SW480 (cell line): ENCODE measurements at places on chromosomes 5 and 9.

- DNase-seq, result peak; percentile 16
Measured at GRCh38 chr5:115541611-115542010, 3.0 kb downstream of the FEM1C start.

GRCh38 chr9:95048225-95049087 lies 269.1 kb downstream of the FANCC start:
- peak; percentile 87 for DNase-seq

DNA sequence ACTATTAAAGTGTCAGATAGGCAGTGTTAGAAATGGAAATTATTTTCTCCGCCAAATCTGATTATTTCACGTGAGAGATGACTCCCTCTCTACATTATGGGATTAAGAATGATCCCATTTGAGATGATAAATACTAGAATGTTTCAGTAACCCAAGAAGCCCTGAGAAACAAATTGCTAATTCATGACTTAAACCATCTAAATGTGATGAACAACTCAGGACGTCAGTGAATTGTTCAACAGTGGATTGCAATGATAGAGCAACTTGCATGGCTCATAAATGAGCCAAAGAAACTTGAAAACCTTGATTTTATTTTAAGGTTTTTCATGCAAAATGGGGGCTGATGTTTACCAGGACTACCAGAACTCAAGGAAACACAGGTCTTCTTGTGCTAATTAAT lies 350.5 kb upstream of the WWC1 start:
- DNase-seq, result no peak

DNA sequence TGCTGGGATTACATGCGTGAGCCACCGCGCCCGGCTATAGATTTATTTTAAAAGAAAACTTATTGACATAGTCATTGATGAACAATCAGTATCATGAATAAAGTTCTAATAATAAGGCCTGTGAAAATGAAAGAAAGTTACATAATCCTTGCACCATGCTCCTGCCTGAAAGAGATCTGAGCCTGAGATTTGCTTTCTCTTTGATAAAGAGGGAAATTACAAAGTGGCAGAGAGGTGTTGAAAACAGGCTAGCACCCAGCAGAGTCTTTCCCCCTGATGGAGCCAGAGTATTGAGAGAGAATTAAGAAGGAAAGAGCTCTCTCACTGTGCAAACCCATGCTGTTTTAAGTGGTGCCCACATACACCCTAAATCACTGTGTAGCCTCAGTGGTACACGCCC lies 37.2 kb downstream of the SLC6A7 start:
- no peak for DNase-seq

DNA sequence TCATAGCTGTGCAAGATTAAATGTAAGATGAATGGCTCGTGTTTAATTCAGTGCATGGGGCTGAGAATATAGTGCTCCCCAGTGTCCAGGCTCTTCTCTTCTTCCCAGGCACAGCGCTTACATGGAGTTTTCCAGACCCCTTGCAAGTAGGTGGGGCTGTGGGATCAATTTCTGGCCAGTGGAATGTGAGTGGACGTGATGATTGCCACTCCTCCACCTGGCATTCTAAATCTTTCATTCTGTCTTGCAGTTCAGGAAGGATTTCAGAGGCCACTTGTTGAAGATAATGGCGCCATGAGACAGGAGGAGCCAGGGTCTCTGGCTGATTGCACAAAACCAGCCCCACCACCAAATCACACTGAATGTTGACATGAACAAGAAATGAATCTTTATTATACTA lies 7.2 kb upstream of the PIP5K1B start:
- no peak for DNase-seq

DNA sequence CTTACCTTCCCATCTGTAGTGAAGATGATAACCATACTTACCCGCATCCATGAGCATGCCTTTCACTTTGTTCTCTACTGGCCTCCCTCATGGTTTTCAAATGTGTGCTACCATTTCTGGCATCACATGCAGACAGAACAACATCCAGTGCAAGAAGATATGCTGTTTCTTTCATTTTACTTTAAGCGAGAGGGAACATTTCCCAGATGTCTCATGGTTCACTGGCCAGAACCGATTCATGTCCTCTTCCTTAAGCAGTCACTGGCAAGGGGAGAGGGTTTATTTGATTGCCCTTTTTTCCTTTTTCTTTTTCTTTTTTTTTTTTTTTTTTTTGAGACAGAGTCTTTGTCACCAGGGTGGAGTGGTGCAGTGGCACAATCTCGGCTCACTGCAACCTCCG lies 37.7 kb downstream of the ARRDC3 start:
- DNase-seq, result no peak

DNA sequence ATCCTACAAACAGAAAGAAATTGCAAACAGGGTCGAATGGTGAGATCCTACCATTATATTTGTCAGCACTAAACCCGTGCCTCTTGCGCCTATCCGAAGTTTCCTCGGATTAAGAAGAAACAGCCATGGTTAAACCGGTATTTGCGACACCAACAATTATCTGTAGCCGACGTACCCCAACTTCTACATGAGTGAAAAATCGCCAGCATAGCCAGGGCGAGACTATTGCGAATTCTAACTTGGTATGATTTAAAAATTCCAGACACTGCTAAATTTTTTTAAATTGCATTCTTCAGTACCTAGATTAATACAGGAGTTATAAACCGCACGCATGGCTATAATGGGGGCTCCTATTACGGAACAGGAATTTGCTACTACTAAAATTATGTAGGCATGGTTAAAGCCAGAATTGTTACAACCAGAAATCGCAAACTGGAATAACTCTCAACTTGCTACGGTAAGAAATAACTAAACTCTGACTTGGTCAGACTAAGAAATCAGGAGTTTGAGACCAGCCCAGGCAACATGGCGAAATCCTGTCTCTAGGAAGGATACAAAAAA lies 25.3 kb upstream of the ANXA2R start:
- peak; percentile 27 for DNase-seq

GRCh38 chr5:121987052-121987684 lies 25.4 kb downstream of the SRFBP1 start:
- DNase-seq, result no peak

DNA sequence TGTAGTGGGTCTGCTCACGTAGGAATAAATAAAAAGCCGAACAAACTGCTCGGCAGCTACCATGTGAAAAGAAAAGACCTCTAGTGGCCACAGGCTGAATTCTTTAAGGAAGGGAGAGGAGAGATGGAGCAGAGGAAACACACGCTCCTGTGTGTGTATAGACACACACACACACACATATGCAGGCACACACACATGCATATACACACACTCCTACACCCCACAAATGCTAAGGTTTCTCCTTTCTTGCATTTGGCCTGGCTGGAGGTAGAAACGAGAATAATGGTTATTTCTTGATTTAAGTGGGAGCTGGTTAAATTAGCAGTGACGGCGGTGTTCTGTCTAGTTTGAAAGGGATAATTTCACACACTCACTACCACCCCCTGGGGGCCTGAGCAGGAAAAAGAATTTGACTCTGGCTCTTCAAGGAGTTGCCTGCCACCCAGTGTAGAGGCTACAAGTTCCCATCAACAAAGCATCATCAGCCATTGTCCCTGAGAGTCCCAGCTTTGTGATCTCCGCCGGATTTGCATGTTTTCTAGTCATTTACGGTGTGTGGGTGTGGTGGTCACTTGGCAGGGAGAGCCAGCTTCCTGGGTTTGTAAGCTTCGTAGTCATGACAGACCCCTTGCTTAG lies at the start of gene INSYN2B:
Gene INSYN2B, minus strand, starts transcription at position 78 of the 636 bp plus-strand sequence. CDS start 96,597 bp downstream, outside the sequence.
- peak; percentile 82 for DNase-seq

- DNase-seq, result peak; percentile 54
Measured at GRCh38 chr5:158174918-158175851, 316.2 kb upstream of the CLINT1 start.

DNA sequence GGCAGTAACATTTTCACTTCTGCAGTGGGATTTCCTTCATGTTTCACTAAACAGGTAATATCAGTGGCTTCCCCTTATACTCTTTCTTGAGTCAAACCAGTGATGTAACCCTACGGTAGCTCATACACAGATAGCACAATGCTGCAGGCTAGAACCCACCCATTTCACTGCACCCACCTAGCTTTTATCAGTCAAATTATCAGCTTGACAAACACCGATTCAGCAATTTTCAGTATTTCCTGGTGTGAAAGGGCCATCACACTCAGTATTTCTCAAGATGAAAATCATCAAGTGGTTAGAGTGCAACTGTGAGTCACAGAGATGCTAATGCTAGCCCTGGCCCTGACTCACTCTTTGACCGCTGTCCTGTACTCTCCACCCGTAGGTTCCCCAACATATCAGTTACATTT lies 242.3 kb upstream of the PTGER4 start:
- DNase-seq, result peak; percentile 7

DNA sequence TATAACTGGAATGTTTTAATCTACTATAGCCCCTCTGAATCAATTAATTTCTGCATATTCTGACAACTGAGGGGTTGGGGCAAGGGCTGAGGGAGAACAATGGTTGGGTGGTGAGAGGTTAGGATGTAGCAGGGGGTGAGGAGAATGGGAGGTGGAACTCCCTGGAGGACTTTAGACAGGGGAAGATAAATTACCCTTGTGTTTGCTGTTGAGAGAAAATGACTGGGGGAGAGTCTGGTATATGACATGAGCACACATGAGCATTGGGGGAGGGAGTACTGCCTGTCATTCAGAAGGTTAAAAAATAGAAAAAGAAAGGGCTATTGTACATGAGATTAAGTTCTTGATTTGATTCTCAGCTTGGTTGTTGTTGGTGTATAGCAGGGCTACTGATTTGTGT lies 37.2 kb upstream of the PAPPA start:
- DNase-seq, result no peak

DNA sequence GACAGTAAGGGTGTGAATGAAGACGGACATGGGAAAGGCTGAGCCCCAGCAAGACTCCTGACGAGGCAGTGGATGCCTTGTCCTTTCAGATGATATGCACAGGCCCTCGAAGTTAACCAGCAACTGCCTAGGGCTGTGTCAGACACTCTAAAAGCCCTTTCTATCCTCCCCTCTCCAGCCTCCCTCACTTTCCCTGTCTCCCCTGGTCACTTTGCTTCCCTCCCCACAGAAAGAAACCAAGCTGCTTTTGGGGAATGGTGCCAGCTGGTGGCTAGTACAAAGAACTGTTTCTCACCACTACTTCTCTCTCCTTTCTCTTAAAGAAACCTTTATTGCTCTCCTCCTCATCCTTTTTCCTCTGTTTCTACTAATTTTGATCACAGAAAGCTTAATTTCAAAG lies 21.4 kb downstream of the LHFPL2 start:
- no peak for DNase-seq

- DNase-seq, result peak; percentile 45
Measured at GRCh38 chr5:78647351-78647818, 1.2 kb downstream of the LHFPL2 start.

DNA sequence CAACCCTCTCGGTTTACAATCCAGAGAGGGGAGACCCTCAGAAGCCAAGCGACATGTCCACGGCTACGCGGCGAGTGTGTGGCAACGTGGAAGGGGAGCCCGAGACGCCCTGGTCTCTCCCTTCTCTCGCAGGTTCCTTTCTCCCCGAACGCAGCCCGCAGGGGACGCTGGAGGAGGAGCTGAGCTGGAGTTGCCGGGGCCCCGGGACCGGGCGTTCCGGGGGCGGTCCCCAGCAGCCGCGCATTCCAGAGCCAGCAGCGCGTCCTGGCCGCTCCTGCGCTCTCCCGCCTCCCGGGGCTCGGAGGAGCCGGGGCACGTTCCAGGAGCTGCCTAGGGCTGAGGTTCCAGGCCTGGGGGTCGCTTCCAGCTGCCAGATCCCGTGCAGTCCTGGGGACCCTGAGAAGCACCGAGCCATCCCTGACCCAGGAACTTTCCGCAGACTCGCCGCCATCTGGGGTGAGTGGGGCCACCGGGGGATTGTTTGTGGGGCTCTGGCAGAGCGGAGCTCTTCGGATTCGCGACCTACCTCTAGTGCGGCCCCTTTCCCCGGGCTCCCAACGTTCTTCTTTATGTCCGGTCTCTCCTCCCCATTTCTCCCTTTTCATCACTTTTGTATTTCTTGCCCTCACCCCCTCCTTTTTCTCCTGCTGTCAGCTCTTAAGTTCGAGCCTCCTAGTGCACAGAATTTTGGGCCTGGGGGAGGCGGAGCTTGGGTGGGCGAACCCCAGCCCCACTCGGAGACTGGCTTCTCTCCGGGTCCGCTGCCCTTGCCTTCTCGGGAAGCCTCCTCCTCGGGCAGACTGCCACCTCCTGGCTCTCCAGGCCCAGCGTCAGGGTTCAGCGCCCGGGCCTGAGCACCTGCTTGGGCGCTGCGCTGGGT lies at the start of gene SMIM3:
Gene SMIM3, plus strand, starts transcription at position 241 of the 880 bp plus-strand sequence. CDS start 16,684 bp downstream, outside the sequence.
- DNase-seq, result peak; percentile 76

DNA sequence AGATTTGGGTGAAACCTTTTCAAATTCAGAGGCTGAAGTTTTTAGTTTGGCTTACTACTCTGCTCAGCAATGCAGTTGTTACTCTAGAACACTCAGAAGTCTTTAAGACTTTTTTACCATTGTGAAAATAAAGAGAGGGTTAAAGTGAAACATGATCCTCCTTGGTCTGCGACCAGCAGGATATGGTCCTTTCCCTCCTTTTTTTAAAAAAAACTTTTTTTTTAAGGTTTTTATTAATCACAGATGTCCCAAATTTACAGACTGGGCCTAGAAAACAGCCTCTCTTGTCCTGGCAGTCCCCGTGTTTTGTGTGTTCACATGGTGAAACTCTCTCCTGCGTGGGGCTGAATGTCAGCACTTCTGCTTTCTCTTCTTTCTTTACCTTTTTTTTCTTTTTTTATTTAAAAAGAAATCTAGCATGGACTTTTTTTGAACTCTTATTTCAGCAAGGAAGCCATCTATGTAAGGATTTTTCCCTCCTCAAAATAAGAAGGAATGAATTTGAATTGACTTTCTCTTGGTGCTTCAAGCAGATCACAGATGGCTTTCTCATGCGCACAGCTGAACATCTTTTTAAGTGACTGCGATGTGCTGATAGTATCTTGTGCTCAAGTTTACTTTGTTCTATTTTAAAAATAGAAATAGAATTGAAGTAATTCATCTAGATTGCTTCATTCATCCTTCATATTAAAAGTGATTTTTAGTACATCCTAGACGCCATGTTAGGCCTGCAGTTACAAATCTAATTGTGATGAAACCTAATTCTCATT lies 128.7 kb upstream of the OTULINL start:
- no peak for DNase-seq

GRCh38 chr9:27426511-27427271 lies 97.4 kb upstream of the IFNK start:
- no peak for DNase-seq

DNA sequence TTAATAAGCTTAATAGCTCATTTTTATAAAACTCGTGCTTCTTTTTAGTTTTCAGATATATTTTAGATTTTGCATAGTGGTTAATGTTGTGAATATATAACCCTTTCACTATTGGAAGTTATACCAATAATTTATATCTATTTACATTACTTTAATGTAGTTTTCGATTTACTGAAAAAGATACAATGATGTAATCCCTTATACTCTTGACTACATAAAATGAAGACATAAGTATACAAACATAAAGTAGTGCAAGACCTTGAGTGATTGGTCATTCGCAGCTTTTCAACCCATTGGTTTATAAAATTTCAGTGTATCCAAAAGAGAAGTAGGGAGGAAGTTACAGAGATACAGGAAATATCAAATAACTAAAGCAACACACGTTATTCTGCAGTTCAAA lies 84.3 kb upstream of the GRHPR start:
- DNase-seq, result no peak
